Suppressor macrophage treated with lipopolysaccharide for 1 hour (primary cell): ENCODE measurements at places on chromosomes 6 and 20.

DNA sequence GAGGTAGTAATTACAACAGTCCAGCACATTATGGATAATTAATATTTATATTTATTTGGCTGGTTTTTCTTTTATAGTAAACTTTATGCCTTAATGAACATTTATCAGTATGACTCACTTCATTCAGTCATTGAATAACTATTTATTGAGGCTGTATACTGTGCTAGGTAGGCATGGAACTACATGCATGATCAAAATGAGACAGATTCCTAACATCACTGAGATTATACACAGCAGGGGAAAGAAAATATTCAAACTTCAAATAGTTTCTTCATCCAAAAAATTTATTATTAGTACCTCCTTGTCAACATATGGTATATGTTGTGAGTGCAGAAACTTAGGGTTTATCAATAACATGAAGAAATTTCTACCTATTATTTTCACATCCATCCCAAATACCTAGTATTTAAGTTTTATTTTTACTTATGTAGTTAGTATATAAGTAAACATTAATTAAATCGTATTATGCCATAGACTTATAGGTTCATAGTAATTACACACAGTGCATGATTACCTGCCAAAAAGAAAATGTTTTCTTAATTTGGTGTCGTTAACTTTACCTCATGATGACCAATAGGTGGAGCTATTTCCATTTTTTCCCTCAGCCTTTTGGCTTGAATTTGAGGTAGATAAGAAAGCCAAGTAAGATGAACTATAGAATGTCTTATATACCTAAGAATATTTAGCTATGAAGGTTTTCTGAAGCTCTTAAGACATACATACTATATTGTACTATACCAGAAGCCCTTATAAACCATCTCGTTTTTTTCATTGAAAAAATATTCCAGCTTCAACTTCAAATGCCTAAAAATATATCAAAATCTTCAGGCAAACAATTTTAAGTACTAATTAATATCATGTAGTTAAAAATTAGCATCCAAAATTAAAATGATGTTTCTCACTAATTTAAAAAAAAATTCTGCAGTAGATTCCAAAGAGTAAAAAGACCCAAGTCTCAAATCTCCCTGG, 12.5 kb upstream of the TMEM30A start:
- DNase-seq = peak; percentile 79

GRCh38 chr6:87558446-87558845, 31.3 kb downstream of the RARS2 start:
- no peak for DNase-seq

DNA sequence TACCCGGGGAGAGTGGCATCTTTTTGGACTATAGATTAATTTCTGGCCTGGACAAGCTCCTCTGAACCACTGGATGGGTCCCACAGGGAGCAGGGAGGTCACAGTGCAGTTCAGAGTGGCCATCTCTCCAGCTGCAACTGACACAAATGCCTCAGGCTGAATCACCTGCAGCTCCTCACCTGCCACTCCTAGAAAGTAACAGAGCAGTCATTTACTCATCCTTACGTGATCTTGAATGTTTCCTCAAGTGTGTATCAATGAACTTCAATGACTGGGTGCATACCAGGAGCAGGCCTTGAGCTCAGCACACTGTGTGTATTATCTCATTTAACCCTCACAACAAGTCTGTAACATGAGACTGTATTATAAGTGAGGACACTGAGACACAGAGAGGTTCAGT, 40.0 kb upstream of the SIRPG start:
- no peak for DNase-seq

- peak; percentile 55 for DNase-seq
These were observed 7.0 kb downstream of the SYNGAP1 start for GRCh38 chr6:33426590-33427511.
